ENCODE measurements at places on chromosomes 5 and 9.
A peak's percentile ranks its signal among the peaks of the same experiment; 100 is the strongest.

DNA sequence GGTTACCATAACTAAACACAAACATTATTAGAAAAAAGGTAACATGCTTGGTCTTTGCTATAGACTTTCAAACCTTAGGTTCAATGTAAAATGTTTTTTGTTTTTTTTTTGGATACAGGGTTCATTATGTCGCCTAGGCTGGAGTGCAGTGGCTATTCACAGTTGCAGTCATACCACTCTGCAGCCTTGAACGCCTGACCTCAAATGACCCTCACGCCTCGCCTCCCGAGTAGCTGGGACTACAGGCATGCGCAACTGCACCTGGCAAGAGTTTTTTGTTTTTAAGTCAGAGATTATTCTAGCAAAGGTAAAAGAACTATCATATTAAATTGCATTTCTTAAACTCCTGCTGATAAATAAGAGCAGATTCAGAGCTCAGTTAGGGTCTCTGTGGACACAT lies 55.1 kb upstream of the NR5A1 start:
- no peak for DNase-seq

DNA sequence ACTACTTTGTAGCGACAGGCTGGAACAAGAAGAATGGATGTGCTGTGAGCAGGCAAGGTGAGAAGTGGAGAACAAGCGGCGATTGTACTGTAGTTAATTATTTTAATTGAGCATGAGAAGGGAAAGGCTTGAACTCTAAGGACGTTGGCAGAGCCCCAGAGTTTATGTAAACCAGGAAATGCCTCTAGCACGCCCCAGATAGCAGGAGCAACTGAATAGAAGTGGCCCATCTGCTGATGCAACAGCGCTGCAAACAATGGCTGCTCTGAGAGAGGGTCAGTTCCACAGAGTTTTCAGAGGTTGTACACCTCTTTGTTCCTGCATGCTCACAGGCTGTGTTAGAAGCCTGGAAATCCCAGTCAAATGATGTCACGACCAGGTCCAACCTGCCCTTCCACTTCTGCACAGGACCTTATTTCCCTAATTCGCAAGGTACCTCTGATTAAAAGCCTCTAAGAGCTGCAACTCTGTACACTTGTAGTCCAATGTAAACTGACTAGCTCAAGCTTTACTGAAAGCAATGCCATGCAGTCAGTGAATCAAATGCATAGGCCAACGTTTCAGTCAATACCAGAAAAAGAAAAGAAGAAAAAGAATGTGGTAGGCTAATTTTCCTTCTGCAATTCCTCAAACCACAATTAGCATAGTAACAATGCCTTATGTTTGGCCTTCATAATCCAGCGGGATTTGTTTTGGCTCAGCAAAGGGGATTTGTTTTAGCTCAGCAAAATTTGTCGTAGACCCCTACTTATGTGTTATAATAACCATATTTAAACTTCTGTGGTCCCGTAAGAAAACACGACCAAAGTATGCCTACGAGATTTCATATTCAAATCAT lies 119.6 kb upstream of the RETREG1 start:
- no peak for DNase-seq

DNA sequence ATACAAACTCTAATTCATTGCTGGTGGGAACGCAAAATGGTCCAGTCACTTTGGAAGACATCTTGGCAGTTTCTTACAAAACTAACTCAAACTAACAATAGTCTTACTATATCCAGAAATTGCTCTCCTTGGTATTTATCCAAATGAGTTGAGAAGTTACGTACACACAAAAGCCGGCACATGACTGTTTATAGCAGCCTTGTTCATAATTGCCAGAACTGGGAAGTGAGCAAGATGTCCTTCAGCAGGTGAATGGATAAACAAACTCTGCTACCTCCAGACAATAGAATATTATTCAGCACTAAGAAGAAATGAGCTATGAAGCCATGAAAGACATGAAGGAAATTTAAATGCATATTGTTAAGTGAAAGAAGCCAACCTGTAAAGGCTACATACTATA lies 17.9 kb upstream of the GNAQ start:
- no peak for DNase-seq

DNA sequence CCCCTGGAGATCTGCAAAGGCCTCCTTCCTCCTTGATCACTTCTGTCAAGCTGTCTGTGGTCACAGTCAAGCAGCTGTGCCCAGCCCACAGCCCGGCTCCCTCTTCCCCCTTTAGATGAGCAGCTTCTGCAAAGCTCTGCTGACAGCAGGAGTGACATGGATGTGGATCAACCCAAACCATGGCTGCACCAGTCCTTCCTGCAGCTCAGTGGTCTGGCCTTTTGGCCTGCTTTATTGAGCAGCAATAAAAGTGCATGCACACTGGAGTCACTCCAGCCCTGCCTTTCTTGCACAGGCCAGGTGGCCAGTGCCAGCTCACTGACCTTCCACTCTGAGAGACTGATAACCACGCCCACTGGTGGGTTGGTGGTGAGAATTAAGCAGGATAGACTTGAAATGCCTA lies 91.3 kb upstream of the OTULINL start:
- peak; percentile 86 for DNase-seq

DNA sequence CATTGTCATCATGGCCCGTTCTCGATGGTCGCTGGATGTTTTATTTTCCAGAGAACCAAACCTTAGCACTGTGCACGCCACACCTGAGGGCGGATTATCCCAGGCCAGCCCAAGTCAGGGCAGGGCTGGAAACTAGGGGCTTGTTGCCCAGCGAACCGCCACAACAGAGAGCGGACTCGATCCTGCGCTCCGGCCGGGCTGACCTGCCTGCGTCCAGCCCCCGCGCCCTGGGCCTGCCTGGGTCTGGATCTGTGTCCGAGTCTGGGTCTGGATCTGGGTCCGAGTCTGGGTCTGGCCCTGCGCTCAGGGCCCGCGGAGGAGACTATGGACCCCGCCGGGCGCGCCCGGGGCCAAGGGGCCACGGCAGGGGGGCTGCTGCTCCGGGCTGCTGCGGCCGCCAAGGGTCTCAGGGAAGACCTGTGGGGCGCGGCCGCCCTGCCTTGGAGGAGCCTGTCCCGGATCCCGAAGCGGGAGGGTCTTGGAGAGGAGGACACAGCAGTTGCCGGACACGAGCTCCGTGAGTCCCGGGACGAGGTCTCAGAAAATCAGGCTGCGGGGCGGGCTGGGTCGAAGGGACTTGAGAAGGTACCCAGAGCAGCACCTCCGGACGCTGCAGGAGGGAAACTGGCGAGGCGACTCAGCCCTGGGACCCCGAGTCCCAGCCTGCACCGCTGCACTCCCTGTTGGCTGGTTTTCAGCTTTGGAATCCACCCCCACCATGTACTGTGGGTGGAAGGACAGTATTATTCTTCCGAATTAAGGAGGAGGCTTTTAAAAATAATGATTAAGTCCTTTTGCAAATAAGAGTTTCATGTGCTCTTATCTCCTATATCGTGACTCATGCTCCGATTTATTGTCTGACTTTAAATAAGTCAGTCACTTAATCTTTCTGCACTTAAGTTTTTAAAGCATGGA lies at the start of gene ANKDD1B:
Gene ANKDD1B (plus strand): TSS at position 143 of the 915 bp plus-strand sequence. CDS start 182 bp downstream, at position 325.
- peak; percentile 4 for DNase-seq

DNA sequence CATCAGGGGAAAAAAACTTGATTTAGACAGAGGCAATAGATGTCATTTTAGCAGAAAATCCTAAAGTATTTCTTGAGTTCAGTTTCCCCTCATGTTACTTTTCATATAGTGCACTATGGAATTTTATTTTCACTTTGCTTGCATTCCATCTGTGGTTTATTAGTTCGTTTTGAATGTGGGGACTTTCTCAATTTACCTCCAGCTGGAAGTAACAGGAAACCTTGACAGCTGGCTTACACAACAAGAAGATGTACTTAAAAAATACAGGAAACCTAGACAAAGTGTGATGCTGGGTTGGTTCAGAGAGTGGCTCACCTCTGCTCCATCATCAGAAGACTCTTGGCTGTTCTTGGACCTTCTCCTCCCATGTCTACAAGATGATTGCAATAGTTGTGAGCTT lies 567.0 kb downstream of the CETN3 start:
- no peak for DNase-seq

DNA sequence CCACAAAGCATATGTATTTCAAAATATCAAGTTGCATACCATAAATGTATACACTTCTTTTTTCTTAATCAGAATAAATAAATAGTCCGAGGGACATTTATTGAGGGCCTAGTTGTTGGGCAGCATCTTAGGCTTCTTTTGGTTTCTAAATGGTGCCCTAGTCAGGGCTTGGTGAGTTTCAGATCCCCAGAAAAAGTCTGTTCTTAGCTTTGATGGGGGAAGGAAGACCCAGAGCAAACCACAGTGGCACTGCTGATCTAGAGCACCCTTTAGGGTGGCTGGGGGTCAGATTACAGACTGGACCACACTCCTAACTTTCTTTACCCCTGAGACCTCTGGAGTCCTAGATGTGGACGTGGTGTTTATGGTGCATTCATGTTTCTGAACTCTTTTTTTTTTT lies 97.8 kb downstream of the C9orf152 start:
- no peak for DNase-seq

DNA sequence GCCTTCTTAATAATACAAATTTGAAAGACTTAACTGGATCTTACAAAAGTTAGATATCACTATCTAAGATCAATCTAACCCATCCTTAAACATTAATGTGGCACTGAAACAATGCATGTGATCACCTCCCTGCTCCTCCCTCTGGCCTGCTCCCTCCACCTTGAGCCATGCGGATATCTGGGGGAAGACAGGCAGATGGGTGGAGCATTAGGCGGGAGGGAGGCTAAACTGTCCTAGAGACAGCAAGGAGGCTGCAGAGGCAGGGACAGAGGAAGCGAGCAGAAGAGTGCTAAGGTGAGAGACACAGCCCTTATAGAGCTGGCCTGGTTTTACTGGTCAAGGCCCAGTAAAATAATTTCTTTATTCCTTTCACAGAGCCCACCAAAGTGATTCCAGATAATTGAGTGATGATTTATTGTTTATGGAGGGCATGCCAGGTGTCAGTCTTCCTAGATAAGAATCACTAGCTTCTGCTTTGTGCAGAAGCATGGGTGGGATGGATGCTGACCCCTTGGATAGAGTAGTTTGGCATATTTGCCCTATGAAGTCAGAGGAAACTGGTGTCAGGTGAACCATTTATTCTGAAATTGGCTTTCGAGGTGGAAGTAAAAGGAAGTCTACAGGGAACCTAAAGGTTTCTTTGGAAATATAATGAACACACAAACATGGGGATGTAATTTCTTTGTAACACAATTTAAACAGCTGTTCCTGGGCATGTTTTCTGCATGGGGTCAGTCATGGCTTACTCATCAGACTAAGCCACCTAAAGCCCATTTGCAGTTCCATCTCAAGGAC lies 188.3 kb downstream of the GNAQ start:
- no peak for DNase-seq

GRCh38 chr5:120382833-120383232 lies 81.3 kb upstream of the PRR16 start:
- DNase-seq = peak; percentile 1

DNA sequence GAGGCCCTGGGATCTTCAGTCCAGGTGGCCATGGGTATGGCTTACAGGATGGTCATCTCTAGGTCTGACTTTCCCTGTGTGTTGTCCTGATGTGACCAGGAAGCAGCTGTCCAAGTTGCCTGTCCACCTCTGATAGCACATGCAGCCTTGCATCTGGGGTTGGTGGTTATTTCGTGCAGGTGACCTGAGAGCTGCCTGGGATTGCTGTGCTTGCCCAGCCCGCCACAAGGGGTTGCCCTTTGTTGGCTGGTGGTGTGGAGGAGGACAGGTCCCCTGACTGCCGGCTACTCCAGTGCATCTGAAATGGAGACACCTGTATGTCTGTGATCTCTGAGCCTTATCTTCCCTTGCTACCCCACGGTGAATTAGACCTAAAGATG lies 212.6 kb downstream of the ARHGAP26 start:
- DNase-seq = no peak

DNA sequence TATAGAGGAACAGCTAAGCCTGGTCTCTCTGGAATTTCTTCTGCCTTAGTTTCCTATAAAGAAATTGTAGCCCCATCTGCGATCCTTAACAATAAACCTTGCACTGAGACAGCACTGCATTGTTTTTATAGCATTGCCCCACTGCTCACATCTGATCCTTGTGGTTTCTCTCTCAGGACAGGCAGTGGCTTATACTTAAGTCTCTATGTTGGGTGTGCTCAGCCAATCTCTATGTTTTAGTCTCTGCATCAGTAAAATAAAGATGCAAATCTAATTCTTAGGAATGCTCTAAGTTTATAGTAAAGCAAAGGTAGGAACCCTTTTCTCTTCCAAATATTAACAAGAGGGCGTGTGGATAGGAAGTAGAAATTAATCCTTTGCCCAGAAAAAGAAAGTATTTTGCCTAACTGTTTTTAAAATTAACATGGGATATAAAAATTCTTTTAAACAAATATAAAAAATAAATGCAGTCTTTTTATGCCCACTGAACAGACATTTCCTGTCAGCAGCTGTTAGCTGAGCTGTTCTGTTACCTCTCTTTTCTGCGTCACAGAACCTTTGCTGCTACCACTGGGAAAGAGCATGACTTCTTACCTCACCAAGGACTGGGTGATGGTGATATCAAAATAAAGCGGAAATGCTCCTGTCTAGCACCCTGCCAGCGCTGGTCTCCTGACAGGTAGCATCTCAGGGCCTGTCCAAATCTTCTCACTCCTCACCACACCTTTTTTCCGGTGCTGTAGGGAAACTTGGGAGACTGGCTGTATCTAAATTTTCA lies 29.5 kb downstream of the MRPS27 start:
- DNase-seq = no peak

GRCh38 chr9:98142925-98143481 lies 24.0 kb upstream of the TRIM14 start:
- no peak for DNase-seq

- DNase-seq = peak; percentile 60
Measured at GRCh38 chr5:165201771-165202518, 1696.5 kb downstream of the MAT2B start.

DNA sequence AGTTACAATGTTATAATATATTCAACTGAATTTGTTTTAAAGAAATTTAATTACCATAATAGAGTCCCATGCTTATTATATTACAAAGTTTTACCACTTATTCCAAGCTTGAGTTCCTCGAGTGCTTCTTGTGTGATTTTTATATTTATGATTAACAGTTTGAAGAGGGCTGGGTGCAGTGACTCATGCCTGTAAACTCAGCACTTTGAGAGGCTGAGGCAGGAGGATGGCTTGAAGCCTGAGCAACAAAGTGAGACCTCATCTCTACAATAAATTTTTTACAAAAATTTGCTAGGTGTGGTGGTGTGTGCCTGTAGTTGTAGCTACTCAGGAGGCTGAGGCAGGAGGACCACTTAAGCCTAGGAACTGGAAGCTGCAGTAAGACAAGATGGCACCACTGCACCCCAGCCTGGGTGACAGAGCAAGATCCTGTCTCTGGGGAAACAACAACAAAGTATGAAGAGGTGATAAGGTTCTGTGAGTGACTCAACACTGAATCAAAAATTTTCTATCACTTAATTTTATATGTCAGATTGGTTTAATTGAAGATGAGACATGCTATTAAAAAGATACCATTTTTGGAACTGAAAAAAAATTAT lies 9.2 kb downstream of the POC5 start:
- no peak for DNase-seq
